ENCODE measurements at places on chromosomes 2 and 18.

DNA sequence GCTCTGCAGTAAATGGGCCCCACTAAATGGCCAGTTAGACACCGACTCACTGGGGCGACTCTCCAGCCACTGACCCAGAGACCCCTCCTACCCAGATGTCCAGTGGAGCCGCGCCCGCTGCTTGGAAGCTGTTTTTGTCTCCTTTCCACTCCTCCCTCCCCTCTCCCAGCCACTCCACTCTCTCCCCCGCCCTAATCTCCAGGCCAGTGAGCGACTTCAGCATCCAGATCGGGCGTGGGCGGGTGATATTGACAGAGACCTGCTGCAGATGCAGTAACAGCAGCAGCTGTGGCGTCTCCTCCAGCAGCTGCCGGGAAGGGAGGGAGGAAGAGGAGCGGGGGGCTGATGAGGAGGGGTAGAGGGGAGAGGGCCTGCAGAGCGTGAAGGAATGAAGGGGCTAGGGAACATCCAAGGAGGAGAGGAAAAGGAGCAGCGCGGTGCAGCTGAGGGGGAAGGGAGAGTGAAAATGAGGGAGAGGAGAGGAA is at the start of gene SCN7A:
TSS of gene SCN7A (minus strand) at position 110 of the 485 bp plus-strand sequence. CDS start 16,553 bp downstream, outside the sequence.
- peak; percentile 16 for DNase-seq

DNA sequence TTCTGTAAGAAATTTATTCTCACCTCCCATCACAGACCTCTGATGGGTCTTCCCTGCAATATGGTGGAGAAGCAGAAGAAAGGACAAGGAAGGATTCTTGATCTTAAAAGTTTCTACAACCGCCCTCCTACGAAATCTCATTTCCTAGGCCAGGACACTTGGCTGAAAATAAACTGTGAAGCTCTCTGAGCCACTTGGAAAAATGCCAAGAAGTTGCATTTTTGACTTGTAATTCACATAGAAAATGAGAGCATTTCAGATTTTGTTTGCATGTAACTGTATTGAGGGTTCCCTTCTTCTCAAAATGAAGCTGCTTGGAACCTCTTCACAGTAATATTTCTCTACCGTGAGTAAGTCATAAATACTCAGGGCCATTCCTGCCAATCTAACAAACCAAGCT is 458.3 kb upstream of the SLC14A2 start:
- DNase-seq = no peak

DNA sequence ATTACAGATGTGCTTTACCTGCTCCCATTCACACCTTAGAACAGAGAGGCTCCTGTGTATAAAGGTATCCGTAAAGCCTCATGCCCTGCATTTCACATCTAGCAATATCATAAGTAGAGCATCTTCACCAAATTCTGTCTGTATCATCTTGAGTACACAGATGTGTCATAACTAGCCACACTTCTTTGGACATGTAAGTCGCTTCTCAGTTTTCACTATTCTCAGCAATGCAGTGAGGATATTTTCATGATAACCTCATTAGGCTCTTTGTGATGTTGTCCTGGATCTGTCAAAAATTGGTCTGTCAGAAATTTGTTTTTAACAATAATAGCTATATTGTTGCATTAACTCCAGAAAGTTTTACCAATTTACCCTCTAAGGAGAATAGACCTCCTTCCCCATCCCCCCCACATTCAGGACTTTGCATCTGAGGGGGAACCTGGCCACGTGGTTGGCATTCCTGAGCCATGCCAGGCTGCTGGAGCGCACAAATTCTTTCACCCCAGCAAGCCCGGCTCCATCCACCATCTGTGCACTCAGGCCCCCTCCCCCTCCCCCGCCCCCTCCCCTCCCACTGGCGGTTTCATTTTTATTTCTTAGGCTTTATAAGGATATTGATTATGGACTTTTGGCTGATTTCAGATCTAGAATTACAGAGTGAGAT is 34.1 kb downstream of the AGAP1 start:
- no peak for DNase-seq

DNA sequence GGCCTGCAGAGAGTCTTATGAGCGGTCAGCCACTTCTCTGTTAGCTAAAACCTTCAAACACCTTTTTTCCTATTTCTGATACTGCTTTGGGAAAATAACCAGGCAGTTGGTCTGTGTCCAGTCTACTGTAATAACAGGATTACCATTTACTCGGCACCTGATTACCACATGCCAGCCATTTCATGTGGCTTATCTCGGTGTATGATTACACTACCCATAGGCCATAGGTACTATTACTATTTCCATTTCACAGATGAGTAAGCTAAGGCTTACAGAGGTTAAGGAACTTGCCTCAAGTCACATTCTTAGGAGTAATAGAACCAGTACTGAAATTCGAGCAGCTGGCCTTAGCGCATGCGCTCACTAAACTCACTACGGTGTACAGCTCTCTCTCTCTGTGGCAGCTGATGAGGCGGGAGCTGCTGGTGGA is 147.2 kb upstream of the L3MBTL4 start:
- DNase-seq = no peak

- no peak for DNase-seq
These were observed 241.4 kb upstream of the ACVR2A start for GRCh38 chr2:147603447-147603846.

GRCh38 chr18:7117390-7118355 is at the start of gene LAMA1:
TSS of gene LAMA1 (minus strand) at chr18:7117797. CDS start at chr18:7117720, 77 bp downstream.
- DNase-seq = peak; percentile 22

- no peak for DNase-seq
These were observed 585 bp downstream of the PNKD start for GRCh38 chr2:218270721-218271486.

GRCh38 chr2:37263839-37264238 is 32.4 kb downstream of the NDUFAF7 start:
- DNase-seq = no peak

DNA sequence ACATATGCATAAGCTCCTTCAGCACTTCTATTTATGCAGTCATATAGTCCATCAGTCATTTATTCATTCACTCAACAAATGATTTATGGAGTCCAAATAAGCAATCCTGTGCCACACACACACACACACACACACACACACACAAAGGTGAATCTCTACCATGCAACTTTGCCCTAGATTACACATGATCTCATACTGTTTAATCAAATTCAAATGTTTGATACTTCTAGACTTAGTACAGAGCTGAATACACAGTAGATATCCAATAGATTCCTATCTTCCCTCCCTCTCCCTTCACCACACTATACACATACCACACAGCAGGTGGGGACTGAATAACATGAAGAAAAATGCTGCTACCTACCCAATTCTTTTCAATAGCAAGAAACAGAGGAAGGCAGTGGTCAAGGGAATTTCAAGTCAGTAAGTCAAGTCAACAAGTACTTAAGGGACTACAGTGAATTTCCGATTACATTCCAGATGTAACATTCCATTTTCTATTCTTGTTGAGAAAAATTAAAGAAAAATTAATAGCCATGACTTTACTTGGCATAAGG is 65.4 kb downstream of the EPG5 start:
- no peak for DNase-seq

DNA sequence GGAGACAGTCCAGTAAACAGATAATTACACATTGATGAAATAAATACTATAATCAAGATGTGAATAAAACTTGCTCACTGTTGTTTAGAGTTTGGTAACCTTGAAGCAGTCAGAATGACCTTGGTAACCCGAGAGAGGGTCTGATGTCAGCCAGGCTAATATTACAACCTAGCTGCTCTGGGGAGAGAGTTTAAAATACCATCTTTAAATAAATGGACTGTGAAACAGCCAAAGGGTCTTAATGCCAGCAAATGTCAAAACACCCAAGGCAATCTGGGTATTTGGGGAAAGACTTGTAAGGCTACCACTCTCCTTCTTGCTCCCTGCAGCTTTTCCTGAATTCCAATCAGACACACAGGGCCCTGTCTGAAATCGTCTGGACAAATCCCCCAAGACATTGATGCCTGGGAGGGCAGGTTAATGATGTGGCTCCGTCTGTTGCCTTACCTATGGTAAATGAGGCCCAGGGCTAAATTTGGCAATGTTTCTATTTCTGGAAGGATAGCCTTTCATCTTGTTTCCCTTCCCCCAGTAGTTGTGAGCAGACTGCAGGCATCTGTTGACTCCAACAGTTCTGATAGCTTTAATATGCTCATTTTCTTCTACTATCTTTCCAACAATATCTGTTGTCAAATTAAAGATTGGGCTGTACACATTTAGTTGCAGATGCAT is 43.0 kb upstream of the ITGB6 start:
- DNase-seq = no peak

DNA sequence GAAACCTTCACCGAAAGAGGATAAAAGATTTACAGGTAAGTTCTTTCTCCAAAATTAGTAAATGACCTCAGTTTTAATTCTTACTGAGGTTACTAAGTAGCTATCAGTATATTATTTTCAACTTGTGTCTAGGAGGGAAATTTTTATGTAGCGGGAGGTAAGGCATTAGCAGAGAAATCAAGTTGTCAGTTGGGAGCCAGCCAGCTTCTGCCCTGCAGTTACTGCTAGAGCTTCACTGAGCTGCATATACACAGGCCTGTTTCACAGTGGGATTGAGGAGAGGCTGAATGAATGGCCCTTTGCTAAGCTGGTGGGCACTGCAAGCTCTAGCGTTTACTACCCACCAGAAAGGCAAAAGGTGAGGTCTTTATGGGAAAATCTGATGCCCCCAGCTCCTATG is 105.7 kb downstream of the ACAA2 start:
- DNase-seq = no peak

- no peak for DNase-seq
These were observed 149.5 kb downstream of the ACOXL start for GRCh38 chr2:110881908-110882307.

- DNase-seq = no peak
These were observed 73.5 kb downstream of the FBXO15 start for GRCh38 chr18:74073957-74074667.

DNA sequence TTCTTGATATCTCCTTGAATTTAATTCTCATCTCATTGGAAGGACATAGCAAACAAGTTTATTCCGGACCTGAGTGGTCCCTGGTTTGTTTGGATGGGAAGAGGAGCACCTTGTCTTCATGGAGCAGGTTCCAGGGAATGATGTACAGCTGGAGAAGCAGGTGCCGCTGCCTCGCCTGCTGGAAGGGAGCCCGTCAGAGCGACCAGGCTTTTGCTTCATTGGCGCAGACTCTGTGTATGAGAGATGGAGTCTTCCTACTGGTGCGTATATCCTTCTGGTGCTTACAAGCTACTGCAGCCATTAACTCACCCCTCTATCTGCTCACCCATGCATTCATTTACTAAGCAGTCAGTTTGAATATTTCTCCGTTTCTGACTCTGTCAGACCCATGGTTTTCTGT is 11.6 kb upstream of the ALLC start:
- no peak for DNase-seq

GRCh38 chr18:25651553-25651952 is 299.6 kb upstream of the ZNF521 start:
- DNase-seq = no peak

DNA sequence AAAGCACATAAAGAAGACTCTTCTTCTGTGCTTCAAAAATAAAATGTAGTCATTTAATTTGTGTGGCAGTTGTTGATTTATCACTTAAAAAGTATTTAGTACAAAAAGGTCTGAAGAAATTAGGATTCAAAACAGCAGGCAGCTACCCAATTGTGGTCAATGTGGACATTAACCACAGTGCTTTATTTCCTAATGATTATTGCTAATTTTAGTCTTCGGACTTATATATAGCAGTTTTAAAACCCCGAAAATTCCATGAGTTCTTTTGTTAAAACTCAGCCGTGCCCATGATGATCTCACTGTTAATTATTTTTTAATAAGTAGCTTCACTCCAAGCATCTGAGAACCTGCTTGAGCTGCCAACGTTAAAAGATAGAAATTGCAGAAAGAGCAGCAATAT is 594.3 kb downstream of the STK39 start:
- DNase-seq = no peak

DNA sequence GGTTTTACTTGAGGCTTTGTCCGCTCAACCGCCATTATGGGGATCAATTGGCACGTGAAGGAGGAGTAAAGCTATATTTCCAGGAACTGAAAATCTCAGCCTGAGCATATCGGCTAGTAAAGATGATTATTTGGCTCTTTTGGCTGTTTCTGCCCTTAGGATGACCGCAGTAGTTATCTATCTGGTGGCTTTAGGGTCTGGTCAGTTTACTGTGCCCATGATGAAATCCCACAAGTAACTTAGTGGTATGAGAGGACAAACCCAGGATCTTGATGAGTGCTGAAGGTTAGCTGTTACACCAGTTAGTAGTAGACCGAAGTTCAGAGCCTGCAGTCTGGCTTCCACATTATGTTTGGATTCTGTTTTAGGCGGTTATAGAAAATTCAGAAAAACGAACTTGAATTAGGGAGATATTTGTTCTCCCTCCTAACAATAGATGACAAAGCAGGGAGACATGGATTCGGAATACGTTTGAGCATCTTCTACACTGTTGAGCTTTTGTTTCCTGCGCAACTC is 1.2 kb downstream of the MAT2A start:
- no peak for DNase-seq

GRCh38 chr2:226600184-226600583 is 199.4 kb downstream of the IRS1 start:
- no peak for DNase-seq

- no peak for DNase-seq
These were observed 57.7 kb downstream of the HAUS1 start for GRCh38 chr18:46161703-46162396.

DNA sequence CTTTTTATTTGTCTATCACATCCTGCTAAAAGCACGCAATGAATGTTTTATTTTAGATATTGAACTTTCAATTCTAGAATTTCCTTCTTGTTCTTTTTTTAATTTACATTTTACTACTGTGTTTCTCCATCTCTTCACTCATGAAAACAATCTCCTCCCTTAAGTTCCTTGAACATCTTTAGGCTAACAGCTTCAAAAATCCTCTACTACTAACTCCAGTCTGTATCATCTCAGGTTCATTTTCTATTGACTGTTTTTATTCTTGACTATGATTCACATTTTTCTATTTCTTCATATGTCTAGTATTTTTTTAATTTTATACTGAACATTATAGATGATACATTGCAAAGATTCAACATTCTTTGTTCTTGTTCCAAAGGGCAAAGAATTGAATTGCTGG is 79.2 kb upstream of the NCK2 start:
- DNase-seq = no peak

DNA sequence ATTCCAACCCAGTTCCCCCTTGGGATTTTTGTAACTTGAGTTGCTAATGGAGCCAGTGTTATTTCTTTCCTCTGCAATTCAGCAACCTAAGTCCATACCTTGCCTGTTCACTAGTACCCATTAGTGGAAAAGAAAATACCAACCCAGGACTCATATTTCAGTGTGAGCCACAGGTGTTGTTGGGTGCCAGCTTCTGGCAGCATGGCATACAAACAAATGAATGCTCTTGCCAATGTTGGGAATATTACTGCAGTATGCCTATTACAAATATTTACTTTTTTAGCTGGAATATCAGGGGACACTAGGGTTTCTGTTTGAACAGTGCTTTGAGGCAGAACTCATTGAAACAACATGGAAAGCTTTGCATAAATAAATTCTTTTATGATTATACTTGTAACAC is 130.2 kb downstream of the NCKAP5 start:
- no peak for DNase-seq

DNA sequence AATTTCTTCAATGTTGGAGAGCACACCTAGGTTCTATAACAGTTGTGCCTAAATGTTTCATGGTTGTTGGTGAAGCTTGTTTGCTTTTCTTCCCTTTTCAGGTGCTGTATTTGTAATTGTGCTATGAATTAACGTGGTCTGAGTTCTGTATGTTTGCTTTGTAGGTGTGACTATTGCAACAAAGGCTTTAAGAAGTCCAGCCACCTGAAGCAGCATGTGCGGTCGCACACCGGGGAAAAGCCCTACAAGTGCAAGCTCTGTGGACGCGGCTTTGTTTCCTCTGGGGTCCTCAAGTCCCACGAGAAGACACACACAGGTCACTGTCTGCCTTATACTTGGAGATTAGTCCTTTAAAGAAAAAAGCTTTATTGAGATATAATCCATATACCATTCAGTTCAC is 91.2 kb downstream of the ZNF236 start:
- no peak for DNase-seq

Data from nucleus accumbens (tissue), 56 donors.